ENCODE measurements at places on chromosomes 6 and 20.

DNA sequence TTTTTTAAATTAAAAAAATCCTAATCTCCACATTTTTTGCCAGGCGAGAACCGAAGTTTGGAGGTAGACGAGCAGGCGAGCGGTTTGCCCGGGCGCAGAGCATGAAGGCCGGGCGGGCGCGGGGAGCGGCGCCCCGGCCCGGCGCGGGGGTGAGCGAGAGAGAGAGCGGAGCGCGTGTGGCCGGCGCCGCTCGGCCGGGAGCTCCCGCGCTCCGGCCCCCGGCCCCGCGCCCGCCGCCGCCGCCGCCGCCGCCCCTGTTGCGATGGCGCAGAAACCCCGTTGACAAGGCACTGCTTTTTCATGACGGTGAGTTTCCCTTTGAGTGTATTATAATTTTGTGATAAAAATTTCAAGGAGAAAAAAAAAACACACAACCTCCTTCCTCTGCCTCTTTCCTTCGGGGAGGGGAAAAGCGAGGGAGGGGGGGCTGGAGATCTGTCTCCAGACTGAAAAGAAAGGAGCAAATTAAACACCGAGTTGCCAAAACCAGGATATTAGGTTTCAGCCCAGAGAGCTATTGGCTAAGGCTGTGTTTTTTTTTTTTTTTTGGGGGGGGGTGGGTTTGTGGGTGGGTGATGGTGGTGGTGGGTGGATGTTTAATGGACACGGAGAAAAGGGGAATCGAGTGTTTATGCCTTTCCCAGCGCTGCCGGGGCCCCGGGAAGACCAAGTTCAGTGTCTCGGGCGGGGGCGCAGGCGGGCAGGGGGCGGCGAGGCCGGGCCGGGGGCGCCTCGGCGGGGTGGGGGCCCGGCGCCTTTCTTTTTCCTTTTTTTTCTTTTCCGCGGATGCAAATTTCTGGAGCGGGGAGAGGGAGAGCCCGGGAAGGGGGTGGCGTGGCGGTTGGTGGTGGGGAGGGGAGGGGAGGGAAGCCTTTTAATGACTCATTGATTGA lies at the start of gene BICRAL:
BICRAL (plus strand) TSS at position 257 of the 893 bp plus-strand sequence. CDS start 39,971 bp downstream, outside the sequence.
- peak; percentile 93 for DNase-seq

DNA sequence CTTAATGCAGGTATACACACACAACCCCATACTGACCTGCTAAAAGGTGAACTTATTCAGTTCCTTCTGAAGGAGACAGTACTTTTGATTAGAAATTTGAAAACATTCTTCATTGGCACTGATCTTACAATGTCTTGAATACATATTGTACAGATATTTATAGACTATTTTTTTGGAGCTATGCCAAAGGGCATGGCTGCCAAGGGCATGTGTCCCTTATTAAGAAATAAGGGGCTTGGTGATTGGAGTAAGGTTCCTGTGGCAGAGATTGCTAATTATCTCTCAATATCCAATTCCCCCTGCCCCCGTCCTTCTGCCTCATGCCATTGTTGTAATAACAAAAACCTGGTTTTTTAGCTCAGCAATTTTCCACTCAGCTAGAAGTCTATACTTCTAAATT lies 355.9 kb downstream of the FARS2 start:
- DNase-seq, result no peak

- DNase-seq, result no peak
Observed at GRCh38 chr6:4929097-4929718, 74.6 kb downstream of the RPP40 start.

GRCh38 chr6:56816370-56816769 lies 138.5 kb upstream of the BEND6 start:
- DNase-seq, result no peak

DNA sequence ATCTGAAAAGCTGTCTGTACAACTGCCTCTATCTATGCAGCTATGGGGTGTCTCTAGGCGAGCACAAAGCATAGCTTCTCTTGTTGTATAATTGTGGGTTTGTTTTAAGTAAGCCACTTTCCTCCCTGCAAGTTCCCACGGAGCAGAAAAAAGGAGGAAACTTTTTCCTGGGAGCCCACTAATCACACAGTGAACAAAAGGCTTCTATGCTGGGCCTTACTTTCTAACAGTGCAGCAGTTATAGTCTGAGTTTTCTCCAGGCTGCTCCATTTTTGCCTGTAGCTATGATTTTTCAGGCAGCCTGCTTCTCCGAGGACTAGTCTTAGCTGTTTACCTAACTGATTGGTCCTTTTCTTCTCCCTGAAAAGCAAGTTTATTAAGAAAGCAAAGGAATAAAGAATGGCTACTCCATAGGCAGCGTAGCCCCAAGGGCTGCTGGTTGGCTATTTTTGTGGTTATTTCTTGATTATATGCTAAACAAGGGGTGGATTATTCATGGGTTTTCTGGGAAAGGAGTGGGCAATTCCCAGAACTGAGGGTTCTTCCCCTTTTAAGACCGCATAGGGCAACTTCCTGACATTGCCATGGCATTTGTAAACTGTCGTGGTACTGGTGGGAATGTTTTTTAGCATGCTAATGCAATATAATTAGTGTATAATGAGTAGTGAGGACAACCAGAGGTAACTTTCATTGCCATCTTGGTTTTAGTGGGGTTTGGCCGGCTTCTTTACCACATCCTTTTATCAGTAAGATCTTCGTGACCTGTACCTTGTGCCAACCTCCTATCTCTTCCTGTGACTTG lies 84.3 kb downstream of the OPRM1 start:
- DNase-seq, result no peak

DNA sequence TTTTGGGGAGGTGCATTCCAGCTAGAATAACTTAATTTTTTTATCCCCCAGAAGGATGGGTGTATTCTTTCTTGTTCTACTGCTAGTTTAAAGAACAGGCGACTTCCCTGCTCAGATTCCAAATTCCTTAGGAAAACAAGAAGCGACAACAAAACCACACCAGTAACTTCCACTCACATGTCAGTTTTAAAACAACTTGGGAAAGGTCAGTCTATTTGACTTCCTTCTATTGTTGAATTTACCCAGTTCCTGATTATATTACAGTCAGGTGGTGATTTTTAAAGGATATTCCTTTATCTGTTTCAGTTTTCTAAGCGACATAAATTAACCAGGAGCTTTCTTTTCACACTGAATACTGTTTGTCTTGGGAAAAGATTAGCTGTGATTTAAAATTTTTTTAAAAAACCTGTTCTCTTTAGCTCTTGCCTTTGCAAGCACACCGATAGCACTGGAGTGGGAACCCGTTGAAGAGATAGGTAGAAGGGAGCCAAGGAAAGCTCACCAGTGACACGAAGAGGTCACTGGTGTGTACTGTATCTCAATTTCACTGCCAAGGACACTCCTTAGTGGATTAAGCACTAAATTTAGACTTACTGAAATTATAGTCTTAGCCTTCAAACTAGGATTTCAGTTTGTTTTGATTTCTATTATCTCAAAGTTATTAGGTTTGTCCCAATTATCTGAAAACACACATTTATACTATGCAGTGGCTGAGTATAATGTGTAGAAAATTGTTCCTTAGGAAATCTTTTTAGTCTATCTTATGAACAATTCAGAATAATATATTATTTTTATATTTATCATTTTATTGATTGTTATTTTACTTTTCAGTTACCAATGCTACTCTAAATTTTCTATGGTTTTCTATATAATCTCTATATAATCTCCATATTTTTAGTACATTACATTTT lies 22.3 kb downstream of the MARCKS start:
- peak; percentile 93 for DNase-seq

DNA sequence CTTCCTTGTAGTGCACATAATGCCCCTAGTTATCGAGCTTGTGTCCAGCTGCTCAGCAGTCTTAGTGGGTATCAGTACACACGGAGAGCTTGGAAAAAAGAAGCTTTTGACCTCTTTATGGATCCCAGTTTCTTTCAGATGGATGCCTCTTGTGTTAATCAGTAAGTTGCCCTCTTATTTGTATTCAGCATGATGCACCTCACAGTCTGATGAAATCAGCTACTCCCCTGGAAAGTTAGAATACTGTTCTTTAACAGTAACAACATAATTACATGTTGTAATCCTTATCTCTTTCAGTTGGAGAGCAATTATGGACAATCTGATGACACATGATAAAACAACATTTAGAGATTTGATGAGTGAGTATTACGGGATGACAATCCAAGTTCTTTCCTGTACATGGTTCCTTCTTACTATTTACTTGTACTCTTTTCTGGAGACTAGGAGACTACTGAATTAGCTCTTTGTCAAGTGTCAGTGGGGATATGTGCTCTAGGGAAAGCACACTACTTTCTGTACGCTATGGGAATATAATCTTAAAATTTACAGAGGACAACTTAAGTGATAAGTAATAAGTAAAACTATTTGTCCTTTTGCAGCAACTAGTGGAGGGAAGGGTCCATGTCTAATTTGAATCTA lies 39.1 kb downstream of the PGM3 start:
- DNase-seq, result no peak

GRCh38 chr6:135655055-135655454 lies 157.5 kb upstream of the AHI1 start:
- no peak for DNase-seq

GRCh38 chr6:11236076-11236750 lies 3.7 kb upstream of the NEDD9 start:
- no peak for DNase-seq

GRCh38 chr6:105122717-105123116 lies 57.1 kb downstream of the POPDC3 start:
- DNase-seq, result no peak

GRCh38 chr20:61875221-61875885 lies 190.3 kb downstream of the TAF4 start:
- DNase-seq, result no peak

- peak; percentile 7 for DNase-seq
Observed at GRCh38 chr20:9660236-9660868, 146.0 kb downstream of the LAMP5 start.

DNA sequence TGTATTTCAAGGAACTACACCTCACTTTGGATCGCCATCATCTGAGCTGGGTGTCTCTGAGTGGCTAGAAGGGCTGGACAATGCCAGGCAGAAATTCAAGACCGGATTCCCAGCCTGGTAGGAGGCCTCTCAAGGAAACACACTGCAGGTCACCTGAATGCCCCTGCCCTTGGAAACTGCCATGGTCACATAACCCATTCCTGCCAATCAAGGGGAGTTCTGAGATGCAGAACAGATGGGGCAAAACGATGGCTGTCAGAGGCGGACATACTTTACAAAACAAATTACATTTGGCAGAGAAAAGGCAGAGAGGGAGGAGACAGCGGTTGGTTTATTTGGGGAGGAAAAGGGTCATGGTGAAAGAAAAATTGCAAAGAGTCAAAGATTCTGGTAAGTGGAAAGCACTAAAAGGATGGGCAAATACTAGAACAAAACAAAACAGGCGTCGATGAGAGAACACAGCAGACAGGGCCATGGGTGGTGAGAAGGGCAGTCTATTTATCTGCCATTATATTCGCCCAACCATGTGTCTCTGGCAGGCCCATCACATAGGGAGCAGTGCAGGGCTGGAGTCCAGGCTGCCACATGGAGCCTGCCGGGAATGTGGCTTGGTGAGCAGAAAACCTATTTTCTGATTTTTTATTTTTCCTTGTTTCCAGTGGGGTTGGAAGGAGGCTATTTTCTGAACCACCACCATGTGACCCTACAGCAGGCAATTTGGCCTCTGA lies 13.5 kb downstream of the BEND3 start:
- no peak for DNase-seq

DNA sequence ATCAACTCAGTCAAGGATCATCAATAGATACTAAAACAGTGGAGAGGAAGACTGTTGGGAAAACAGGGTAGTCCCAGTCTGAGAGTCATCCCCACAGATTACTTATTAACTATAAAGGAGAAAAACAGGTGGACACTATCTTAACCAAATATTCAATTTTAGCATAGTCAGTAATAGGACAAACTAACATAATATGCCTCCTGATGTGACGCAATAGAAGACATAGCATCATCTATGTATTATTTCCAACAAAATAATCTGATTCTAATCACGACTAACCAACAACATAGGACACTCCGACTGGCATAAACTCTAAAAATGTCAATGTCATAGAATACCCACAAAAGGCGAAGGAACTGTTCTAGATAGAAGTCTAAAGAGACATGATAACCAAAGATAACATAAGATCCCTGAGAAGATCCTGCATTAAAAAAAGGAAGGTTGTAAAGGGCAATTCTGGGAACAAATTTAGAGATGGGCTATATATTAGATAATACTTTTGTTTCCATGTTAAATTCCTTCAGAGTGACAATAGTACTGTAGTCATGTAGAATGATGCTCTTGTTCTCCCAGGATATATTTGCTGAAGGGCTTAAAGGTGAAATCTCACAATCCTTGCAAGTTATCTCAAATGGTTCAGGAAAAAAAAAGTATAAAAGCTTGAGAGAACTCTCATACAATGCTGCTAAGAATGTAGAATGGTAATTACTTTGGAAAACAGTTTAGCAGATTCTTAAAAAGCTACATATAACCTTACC lies 28.9 kb downstream of the ILRUN start:
- DNase-seq, result no peak

DNA sequence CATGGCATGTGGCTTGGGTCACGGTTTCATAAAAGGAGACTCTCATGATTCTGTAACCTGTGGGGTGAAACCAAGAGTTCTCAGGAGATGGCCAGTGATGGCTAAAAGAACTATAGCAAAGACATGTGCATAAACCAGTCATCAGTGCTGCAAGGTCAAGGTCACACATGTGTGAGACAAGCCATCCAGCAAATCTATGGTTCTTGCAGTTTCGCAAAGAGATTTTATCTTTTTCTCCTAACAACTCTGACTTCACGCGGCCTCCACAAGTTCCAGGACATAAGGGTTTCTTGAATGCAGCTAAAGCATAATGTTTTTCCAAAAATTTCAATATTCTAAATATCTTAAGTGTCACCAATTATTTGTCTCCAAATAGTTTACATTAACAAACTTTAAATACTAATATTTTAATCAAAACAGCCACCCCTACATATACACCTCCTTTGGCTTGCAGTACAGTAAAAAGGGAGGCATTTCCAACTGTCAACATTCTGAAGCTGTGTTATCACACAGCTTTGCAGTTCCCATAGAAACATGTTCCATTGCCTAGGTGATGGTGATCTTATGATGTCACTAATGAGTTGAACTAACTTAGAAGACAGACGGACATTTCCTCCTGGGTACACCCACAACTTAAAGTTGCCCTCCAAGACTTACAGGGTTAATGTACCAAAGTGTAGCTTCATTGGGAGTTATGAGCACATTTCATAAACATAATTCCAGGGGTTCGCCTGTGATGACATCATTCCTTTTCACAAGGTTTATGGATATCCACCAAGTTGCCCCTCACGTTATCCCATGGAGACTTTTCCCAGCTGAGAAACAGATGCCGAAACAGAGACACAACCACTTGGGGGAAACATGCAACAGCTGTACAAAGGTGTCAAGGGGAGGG lies 250.9 kb upstream of the PDE10A start:
- no peak for DNase-seq

GRCh38 chr6:63640062-63640461 lies 4.5 kb downstream of the PHF3 start:
- DNase-seq, result no peak

DNA sequence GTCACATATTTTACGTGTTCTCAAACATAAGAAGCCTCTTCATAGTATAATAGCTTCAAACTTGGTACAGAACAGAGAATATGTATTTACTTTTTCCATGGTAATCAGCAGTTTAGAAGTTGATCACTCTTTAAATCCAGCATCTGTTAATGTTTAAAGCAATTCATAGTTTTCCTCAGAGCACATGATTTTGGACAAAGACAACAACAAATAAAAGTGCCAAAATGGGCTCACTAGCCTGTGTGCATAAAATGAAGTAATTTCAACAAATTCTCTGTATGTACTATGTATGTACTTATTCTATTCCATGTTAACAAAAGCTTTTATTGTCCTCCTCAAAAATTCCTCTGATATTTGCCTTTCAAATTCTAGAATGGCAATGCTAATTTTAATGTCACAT lies 38.1 kb upstream of the UST start:
- DNase-seq, result peak; percentile 86

All from muscle of back (tissue), 13 donors.